ENCODE measurements at places on chromosomes 6 and 20.

DNA sequence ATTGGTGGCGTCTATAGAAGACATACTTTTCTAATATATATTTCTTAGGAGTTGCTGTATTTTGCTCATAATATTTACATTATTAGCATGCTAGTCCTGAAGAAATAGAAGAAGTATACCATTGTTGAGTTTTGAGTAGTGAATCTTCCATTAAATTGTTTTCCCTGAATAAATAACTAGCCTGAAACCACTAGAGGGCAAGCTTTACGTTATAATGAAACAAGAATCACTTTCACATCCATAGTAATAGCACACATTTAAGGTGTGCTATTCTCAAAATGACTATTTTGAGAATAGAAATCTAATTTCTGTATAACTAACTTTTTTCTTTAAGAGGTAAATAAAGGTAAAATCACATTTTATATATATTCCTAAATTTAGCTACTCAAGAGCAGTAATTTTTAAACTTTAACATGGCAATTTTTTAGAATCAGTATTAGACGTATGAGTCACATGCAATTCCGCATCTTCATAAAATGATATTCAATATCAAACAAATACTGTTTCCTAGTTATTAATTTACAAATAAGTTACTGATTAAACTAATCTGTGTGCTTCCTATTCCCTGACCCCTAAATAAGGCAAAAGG lies 213.2 kb upstream of the MANEA start:
- no peak for DNase-seq

- no peak for DNase-seq
Measured at GRCh38 chr20:58790454-58790853, 60.2 kb downstream of the GNAS-AS1 start.

GRCh38 chr20:39206899-39207564 lies 244.9 kb downstream of the DHX35 start:
- DNase-seq, result no peak

- DNase-seq, result peak; percentile 66
Measured at GRCh38 chr20:32823078-32823477, 3.3 kb downstream of the MAPRE1 start.

GRCh38 chr6:3887150-3887700 lies 38.1 kb downstream of the FAM50B start:
- peak; percentile 64 for DNase-seq

GRCh38 chr20:39547546-39548408 lies 585.6 kb downstream of the DHX35 start:
- no peak for DNase-seq

- DNase-seq, result no peak
Measured at GRCh38 chr20:60812561-60812960, 439.5 kb upstream of the CDH4 start.

DNA sequence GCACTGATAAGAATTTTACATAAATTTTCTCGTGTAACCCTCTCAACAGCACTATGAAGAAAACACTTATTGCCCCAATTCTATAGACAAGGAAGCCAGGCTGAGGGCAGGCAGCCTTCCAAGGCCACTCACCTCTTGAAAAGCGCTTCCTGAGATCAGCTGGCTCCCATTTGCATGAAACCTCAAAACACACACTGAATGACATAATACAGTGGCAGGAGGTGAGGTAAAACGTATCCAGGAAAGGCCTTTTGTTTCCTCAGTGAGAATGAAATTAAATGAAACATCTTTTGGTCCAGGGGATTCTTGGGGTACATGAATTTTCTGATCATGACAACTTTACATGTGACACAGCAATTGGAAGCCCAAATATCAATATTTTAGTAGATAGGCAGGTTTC lies 112.5 kb downstream of the WDR27 start:
- DNase-seq, result no peak

- DNase-seq, result no peak
Measured at GRCh38 chr6:56957856-56958255, 2.9 kb downstream of the BEND6 start.

GRCh38 chr6:121959501-121959900 lies 440.0 kb upstream of the HSF2 start:
- DNase-seq, result no peak

- no peak for DNase-seq
Measured at GRCh38 chr6:40210628-40211056, 276.4 kb upstream of the MOCS1 start.

- peak; percentile 67 for DNase-seq
Measured at GRCh38 chr6:6131492-6132109, 124.9 kb upstream of the NRN1 start.

DNA sequence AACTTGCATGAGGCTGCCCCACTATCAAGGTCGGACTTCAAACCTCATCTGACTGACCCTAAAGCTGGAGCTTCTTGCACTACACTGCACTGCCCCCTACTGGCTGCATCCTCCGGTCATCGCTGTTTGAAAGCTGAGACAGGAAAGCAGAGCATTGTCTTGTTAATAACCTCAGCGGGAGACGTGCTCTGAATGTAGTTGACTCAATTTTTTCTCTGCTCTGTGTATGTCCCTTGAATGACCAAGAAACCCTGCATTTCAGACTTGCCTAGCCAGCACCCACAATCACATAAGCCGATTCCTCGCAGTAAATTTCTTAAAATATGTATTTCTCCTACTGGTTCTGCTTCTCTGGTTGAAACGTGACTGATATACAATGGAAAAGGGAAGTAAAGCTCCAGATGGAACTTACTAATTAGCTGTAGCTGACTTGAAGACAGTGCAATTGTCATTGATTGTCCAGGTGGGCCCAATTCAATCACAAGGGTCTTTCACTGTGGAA lies 27.8 kb downstream of the TCF21 start:
- DNase-seq, result peak; percentile 89

GRCh38 chr20:16744178-16744807 lies 3.9 kb upstream of the OTOR start:
- DNase-seq, result no peak

DNA sequence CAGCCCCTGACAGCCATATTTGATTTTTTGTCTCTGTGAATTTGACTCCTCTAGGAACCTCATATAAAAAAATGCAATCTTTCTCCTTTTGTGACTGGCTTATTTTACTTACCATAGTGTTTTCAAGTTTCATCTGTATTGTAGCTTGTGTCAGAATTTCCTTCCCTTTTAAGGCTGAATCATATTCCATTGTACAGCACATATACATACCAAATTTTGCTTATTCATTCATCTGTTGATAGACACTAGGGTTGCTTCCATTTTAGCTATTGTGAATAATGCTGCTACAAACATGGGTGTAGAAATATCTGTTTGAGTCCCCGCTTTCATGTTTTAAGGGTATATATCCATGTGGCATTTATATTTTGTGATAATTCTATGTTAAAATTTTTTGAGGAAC lies 49.2 kb upstream of the RNF217 start:
- DNase-seq, result no peak

DNA sequence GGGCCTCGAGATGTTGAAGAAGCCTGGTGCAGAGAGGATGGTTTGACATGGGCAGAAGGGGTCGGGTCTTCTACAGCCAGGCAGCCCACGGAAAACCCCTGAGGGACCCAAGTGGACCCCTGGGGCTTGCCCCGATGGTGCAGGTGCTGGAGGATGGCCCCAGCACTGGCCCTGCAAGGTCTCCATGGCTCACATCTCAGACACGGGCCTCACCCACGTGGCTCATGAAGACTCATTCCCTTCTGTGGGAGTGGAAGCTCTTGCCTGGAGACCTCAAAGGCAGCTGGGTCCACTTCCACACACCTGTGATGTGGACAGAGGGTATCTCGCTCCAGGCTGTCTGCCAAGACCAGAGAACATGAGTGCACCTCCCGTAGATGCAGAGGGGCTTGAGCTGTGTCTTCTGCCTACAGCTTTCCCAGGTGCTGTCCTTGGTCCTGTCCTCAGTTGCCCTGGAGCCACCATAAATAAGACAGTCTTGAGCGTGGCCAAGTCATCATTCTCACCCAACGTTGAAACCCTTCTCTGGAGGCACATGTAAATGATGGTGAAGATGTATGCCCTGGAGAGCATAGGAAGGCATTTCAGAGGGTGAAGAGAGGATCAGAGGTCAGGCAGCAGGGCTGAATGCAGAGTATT lies 108.0 kb downstream of the SYNDIG1 start:
- DNase-seq, result no peak

GRCh38 chr20:50348096-50348495 lies 157.5 kb downstream of the CEBPB start:
- peak; percentile 90 for DNase-seq

- peak; percentile 92 for DNase-seq
Measured at GRCh38 chr20:8454137-8454712, 322.2 kb downstream of the PLCB1 start.

DNA sequence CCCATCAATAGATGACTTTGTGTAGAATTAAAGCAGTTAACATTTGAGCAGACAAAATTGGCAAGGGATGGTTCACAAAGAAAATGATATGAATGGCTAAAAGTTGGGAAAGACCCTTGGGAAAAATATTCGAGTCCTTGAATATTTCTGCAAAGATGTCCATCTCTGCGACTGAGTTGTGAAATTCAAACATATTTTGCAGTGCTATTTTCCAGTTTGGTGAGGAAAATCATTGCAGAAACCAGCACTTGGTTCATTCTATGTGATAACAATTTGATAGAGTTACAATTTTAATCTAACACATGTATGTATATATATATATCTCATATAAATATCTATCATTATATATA lies 6.1 kb upstream of the PRELID3B start:
- no peak for DNase-seq

DNA sequence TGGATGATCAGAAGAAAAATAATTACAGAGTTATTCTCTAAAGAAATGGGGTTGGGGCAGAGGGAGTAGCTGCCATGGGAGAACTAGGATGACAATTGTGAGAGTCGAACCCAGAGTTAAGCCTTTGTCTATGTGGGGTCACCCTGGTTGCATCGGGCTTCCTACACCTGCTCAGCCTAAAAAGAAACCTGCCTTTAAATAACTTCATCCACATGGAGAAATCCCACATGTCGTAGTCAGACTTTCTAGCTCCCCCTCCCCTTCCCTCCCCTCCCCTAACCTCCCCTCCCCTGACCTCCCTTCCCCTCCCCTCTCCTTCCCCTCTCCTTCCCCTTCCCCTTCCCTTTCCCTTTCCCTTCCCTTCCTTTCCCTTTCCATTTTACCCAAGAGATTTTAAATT lies 14.7 kb downstream of the VIP start:
- no peak for DNase-seq

DNA sequence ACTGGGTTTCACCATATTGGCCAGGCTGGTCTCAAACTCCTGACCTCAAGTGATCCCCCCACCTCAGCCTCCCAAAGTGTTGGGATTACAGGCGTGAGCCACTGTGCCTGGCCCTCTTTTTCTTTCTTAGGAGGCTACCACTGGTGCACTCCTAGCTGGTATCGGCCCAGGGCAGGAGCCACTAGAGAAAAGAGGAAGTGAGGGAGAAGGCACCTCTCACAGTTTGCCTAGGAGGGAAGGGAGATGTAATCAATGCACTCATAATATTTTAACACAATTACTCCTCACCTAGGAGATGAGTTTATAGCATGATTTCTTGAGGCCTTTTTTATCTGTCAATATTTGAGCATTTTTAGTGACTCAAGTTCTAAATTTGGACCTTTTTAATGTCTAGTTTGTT lies 189.0 kb upstream of the SOX4 start:
- peak; percentile 25 for DNase-seq

DNA sequence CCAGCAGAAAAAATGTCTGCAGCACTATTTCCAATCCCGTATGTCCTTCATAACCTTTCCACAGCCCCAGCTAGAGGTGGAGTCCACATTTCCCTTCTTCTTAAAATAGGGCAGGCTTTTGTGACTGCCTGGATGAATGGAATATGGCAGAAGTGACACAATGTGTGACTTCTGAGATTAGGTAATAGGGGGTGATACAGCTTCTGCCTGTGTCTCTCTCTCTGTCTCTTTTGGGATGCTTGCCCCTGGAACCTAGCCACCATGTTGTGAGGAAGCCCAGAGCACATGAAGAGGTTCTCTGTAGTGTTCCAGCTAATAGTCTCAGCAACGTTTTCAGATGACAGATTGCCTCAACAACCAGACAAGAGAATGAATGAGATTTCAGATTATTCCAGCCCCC lies 51.4 kb downstream of the CLIC5 start:
- no peak for DNase-seq

- no peak for DNase-seq
Measured at GRCh38 chr6:63730311-63730710, 94.7 kb downstream of the PHF3 start.

DNA sequence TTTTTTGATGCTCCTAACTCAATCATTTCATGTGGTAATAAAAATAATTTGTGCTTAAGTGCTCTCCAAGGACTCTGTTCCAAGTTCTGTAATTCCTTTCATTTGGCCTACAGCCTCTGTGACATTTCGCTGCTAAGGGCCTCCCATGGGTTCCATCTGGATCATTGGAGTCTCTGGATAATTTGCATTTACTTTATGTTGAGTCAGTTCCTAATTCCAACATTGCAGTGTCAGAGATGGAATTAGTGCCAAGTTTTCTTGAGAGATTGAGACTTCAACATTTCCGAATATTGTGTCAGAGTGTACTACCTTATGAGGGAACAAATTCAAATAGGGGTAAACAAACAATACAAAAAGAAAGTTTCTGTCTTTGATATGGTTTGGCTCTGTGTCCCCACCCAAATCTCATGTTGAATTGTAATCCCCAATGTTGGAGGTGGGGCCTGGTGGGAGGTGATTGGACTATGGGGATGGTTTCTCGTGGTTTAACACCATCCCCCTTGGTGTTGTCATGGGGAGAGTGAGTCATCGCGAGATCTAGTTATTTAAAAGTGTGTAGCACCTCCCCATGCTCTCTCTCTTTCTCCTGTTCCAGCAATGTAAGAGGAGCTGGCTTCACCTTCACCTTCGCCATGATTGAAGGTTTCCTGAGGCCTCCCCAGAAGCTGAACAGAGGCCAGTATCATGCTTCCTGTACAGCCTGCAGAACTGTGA lies 244.1 kb upstream of the TBX18 start:
- no peak for DNase-seq

- no peak for DNase-seq
Measured at GRCh38 chr6:70700922-70701876, 33.5 kb downstream of the SMAP1 start.

- DNase-seq, result no peak
Measured at GRCh38 chr6:134997133-134997995, 47.5 kb upstream of the ALDH8A1 start.

GRCh38 chr6:11586117-11586516 lies 48.6 kb downstream of the TMEM170B start:
- DNase-seq, result no peak

DNA sequence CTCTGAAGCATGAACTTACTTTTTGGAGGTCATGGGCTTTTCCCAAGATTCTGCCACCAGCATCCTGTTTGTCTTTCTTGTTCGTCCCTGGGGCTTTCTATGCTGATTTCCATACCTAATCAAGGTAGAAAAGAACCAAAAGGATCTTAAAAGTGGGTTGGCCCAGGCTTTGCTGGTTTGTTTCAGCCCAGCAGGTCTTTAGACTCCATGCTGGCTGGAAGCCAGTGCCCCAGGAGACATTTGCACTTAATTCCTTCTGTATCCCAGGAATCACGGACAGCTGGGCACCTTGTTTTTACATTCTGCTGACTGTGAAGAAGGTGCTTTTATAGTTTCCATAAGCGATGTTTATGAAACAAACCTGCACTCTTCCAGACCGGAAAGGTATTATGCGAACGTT lies 195.9 kb downstream of the CDH4 start:
- no peak for DNase-seq

Data from suppressor macrophage treated with lipopolysaccharide for 1 hour (primary cell).